ENCODE measurements at places on chromosomes 7 and 10.

DNA sequence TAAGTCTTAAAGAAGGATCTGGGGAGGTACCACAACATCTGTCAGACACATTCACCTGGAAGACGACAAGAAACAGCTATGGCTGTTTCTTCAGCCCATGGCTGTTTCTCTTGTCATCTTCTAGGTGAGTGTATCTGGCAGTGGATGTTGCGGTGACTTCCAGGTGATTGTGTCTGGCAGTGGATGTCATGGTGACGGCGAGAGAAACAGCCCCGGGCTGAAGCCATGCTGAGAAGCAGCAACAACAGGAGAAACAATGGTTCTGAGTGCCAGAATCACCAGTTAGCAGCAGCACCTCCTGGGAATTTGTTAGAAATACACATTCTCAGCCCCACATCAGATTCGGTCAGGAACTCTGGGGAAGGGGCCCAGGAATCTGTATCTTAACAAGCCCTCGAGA lies 68.6 kb upstream of the SYPL1 start:
- DNase-seq, result no peak

DNA sequence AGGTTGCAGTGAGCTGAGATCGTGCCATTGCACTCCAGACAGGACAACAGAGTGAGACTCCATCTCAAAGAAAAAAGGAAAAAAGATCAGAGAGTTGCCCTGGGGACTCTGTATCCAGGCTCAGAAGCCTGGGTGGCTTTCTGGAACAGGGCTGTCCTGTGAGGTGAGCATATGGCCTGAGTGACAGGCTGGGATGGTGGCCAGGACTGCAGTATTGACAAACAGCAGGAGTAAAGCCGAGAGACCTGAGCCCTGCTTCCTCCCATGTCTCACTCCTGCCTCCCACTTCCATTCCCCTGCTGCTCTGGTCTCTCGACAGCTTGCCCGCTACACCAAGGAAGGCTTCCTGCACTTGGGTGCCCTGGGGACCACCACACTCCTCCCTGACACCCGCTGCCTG lies 578.5 kb downstream of the GALNT17 start:
- no peak for DNase-seq

- peak; percentile 25 for DNase-seq
These were observed 94.8 kb upstream of the TARP start for GRCh38 chr7:38368191-38368605.

GRCh38 chr10:122044045-122044661 lies 55.2 kb downstream of the TACC2 start:
- DNase-seq, result no peak

DNA sequence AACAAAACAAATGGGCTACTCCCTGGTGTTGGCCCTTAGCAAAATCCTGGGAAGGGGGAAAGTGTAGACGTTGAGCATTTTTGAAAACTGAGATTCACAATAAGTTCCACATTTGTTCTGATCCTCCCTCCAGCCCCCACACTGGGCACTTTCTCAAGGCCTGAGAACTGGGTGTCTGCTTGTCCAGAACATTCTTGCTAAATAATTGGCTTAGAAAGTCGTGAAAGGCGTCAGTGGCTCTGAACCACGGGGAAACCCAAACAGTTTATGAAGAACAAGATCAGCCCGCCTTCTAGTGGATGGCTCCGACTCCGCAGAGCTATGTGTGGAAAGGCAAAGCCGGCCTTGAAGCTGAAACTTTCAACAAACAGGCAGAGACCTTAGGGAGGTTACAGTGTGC lies 370.1 kb downstream of the PRPF18 start:
- DNase-seq, result no peak

DNA sequence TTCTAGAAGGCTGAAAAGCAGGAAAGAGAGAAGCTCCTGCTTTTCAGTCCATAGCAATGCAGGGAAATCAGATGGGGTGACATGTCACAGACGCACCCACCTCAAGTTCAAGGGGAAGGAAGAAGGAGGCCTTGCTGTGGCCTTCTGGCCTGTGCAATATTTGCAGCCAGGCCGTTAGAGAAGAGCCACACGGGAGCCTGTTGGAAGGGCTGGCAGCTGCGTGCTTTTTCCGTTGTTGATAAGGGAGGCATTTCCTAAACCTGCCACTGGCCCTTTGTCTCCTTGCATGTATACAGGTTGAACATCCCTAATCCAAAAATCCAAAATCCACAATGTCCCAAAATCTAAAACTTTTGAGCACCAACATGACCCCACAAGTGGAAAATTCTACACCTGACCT lies 492.5 kb upstream of the ZMIZ1 start:
- no peak for DNase-seq

- DNase-seq, result no peak
These were observed 237.9 kb downstream of the NEBL start for GRCh38 chr10:20659225-20659624.

- no peak for DNase-seq
These were observed 241.9 kb downstream of the FOXP2 start for GRCh38 chr7:114656466-114656865.

DNA sequence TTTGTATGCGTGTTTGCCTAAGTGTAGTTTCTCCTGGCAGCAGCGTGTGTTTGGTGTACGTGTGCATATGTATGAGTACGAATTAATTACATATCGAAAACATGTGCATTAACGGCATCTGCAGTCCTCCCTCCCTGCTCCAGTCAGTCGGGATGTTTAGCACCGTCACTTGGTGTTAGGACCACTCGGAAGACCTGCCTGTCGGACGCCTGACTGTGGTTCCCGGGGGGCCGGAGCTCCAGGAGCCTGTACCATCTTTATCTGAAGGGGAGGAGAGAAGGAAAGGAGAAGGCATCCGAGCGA lies 1.1 kb upstream of the CNTNAP2 start:
- no peak for DNase-seq

DNA sequence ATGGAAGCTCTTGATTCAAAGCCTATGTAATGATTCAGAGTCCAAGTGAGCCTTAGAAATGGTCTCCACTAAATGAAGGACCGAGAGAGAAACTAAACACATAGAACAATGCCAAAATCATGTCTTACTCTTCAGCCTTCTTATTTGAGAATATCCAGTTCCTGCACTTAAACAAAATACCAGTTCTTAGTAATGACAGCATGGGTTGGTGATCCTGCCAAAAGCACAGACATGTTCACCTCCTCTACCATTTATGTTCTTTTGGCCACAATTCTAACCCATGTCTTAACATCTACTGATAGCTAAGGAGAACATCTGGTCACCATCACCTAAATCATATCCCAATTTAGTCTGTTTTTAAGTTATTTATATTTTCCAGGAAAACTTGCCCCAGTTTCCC lies 239.6 kb upstream of the PTN start:
- DNase-seq, result no peak

DNA sequence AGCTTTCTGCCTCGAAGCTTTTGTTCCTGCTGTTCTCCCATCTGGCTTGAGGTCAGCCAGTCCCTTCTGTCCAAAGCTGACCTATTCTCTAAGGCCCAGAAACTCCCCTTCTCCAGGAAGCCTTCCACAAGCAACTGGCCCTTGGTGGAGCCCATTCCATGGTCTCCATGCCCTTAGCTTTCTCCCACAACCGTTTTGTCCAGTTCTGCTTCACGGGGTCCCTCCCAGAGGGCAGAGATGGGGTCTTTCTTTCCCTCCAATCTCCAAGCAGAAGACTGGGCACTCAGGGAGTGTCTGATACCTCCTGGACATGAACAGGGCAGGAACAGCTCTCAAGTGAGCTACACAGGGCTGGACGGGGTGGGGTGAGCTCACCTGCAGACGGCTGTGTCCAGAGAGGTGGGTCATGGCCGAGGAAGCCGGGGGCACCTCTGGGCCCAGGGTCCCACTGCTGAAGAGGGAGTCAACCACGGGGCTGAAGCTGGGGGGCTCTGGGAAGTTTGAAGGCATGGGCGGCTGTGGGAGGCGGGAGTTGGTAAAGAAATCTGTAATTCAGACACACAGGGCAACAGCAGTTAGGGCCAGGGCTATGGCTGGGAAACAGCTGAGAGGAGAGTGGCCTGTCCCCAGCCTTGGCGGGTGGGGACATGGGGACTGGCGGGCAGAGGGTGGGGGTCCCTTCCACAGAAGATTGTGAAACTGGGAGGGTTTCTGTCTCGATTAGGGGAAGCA lies 20.9 kb upstream of the TBL2 start:
- DNase-seq, result no peak

DNA sequence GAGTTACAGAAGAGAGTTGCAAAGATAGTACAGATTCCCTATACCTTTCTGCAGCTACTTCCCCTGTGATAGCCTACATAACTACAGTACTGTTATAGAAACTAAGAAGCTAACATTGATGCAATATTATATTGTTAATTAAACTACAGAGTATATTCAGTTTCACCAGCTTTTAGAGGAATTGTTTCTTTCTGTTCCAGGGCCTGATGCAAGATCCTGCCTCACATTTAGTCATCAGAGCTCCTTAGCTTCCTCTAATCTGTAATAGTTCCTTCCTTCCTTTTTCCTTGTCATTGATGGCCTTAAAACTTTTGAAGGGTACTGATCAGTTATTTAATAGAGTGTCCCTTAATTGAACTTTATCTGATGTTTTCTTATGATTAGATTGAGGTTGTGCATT lies 56.8 kb downstream of the SDHAF3 start:
- no peak for DNase-seq

GRCh38 chr10:46542567-46543465 lies 13.6 kb downstream of the GPRIN2 start:
- no peak for DNase-seq

DNA sequence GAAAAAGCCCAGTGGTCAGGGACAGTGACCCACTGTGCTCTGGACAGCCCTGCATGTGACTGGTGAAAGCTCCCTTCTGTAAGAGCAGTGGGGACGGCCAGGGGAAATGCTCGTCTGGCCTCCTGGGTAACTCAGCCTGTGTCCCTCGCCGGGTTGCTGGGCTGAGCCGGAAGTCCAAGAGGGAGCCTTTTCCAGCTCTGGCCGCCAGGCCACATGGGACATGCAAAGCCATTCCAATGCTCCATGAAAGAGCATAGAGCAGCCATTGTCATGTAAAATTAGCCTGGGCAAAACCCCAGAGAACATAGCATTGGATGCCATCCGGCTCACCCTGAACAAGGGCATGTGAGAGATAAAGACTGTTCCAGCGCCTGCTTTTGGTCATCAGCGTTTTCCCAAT lies 64.9 kb upstream of the ADRB1 start:
- DNase-seq, result no peak

DNA sequence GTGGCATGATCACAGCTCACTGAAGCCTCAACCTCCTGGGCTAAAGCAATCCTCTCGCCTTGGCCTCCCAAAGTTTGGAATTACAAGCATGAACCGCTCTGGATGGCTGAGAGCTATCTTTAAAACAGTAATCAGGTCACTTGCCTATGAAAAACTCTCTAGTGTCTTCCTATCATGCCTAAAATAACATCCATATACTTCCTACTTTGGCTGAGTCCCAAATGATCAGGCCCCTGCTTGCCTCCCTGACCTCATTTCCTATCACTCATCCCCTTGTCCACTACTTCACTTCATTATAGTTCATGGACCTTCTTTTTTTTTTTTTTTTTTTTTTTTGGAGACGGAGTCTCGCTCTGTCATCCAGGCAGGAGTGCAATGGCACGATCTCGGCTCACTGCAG lies 28.0 kb downstream of the SEPTIN7 start:
- DNase-seq, result no peak

GRCh38 chr7:131076032-131076431 lies 251.6 kb upstream of the MKLN1 start:
- DNase-seq, result no peak

- DNase-seq, result no peak
These were observed 74.2 kb upstream of the EEPD1 start for GRCh38 chr7:36078816-36079360.

DNA sequence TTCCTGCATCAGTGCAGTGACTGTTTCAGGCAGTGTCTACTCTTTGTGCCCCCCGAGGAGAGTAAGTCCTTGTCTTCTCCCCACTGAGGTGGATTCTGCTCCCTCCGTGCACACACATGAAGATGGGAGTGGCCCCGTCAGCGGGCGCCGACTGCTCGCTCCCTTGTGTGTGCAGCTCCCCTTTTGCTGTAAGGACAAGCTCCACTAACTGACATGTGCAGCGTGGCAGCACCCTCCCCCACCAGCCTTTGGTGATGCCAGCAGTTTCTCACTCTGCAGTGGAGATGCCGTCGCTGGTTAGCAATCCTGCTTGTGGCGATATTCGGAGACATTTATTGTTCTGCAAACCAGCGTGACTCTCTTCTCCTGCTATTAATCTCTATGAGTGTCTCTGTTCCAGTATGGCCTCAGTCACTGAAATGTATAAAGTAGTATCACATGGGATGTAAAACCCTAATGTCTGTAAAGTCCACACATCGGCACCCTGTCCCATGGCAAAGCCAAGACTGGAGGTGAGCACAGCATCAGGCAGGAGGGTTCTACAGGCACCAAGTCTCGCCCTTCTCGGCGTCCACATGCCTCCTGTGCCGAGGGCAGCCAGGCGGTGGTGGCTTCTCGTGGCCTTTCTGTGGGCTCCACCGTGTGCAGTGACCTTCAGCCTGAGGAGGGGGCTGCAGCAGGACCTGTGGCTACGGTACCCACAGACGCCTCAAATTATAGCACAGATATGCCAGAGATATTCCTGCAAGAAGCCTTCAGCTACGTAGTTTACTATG lies 202.7 kb downstream of the EBF3 start:
- DNase-seq, result no peak

- DNase-seq, result no peak
These were observed 143.4 kb downstream of the TNS3 start for GRCh38 chr7:47438411-47439029.

GRCh38 chr10:135132-135600 lies at the start of gene ZMYND11:
ZMYND11 (plus strand) TSS chr10:135455; CDS start chr10:180013, 44,558 bp downstream.
- DNase-seq, result peak; percentile 68

DNA sequence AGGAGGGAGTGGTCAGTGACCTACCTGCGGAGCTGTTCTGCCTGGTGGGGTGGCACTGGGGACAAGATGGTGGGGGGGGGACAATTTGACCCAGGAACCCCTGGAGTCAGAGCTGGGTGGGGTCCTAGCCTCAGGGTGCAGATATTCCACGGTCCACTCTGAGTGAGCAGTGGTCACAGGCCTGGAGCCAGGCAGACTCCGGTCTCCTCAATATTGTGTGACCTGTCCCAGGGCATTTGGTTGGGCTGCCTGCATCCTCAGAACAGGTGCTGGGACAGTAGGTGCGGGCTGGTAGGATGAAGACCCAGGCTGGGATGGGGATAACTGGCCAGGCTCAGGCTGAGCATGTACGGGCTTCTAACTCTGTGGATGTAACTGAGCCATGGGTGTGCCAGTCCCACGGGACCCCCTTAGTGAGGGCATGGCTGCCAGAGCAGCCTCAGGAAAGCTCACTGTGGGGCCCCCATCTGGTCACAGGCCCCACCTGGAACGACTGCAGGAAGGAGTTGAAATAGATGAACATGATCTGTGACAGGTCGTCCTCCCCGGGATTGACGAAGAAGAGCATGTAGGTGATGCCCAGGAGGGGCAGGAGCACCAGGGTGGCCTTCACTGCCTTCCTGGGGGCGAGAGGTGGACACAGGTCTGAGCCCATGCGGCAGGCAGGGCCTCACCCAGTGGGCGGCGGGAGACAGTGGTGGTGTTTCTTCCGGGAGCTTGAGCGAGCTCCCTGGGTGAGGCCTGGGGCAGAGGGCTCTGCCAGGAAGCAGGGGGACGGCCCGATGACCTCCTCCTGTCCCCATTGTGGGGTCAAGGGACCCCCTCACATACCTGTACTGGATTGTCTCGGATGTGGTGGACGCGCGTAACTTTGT lies 26.9 kb downstream of the CRHR2 start:
- DNase-seq, result no peak

All from GM12891 (cell line).